ENCODE measurements at places on chromosomes 12 and 14.

DNA sequence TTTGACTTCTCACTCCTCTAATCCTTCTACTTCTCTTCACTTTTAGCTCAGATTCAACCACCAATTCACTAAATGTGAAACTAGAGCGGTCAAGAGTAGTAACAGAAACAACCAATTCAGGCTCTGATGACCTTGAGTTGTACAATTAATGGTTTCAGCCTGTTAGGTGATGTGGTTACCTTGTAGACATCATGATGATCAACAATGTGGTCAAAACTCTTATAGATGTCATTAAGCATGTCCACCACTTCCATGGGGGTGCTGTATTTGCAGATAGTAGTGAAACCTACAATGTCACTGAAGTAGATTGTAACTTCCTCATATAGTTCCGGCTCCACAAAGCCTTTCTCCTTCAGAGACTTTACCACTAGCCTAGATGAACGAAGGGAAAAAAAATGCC is 54.1 kb upstream of the PLBD1 start:
- DNase-seq = no peak

DNA sequence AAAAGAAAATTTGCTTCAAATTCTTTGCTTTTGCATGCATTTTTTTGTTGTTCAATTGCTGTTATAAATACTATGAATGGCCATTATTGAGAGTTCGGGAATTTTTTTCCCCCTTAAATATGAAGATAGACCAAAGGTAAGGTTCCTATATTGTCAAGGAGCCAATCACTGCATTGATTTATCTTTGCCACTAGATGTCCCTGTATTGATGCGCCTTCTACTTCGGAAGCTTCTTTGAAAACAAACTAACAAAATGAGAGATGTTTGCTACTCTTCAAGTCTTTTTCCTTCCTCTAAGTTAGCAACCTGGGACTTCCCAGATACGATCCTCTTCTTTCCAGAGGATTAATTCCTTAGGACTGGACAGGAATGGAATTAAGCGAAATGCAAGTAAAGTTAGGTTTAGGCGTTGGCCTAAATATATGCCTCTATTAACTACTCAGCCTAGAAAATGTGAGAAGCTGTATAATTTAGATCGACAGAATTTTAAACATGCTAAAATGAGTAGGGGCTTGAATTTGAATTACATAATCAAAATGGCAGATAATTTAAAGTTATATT is 318.1 kb downstream of the AEBP2 start:
- DNase-seq = no peak

GRCh38 chr12:32734952-32735351 is 20.7 kb downstream of the YARS2 start:
- DNase-seq = no peak

DNA sequence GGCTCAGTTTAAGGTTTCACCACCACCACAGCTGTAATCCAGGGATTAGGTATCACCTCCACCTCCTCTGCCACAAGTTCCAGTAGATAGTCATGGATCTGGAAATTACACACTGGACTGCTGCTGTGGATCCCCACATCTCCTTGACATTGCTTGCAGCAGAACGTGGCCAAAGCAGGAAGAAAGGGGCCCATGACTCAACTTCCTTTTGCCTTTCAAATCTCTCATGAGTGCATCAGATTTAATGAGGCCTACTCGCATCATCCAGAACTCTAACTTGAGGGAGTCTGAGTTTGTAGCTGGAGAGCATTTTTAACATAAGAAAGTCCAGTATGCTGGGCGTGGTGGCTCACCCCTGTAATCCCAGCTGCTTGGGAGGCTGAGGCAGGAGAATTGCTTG is 29.2 kb upstream of the TMED10 start:
- no peak for DNase-seq

- DNase-seq = no peak
Observed at GRCh38 chr12:132325733-132326130, 3.7 kb downstream of the GALNT9 start.
